Cardiac ventricle fibroblast (primary cell): ENCODE measurements at places on chromosomes 7 and 10. TPM values are rescaled to one million over a fixed set of nuclear protein-coding genes. Genes with fewer than 3 reads are reported as not detected.

CLDN4 gene
- not detected in 2 replicates for total RNA-seq

ABCC2 gene
- 1.4 and 1.8 TPM in 2 replicates for total RNA-seq

RARRES2 gene
- 24.6 and 30.5 TPM in 2 replicates for total RNA-seq

EIF5AL1 gene
- total RNA-seq, result 0.37 and 0.49 TPM in 2 replicates

LIPK gene
- not detected in 2 replicates for total RNA-seq
